ENCODE measurements at places on chromosomes 5 and 9. TPM values are rescaled to one million over a fixed set of nuclear protein-coding genes. Genes with fewer than 3 reads are reported as not detected.

GAS1 gene
- 0.26 TPM for total RNA-seq

CCL27 gene
- total RNA-seq: not detected

SH3RF2 gene
- total RNA-seq: not detected

CDC42SE2 gene
- total RNA-seq: 103 TPM

IL13 gene
- 14.9 TPM for total RNA-seq

MTMR12 gene
- 22.3 TPM for total RNA-seq

NINJ1 gene
- 82.0 TPM for total RNA-seq
